ENCODE measurements at places on chromosomes 3 and 15.

GRCh38 chr15:78925076-78925624 lies 19.7 kb downstream of the CTSH start:
- DNase-seq = no peak

GRCh38 chr3:4044619-4045018 lies 245.4 kb downstream of the LRRN1 start:
- DNase-seq = no peak

DNA sequence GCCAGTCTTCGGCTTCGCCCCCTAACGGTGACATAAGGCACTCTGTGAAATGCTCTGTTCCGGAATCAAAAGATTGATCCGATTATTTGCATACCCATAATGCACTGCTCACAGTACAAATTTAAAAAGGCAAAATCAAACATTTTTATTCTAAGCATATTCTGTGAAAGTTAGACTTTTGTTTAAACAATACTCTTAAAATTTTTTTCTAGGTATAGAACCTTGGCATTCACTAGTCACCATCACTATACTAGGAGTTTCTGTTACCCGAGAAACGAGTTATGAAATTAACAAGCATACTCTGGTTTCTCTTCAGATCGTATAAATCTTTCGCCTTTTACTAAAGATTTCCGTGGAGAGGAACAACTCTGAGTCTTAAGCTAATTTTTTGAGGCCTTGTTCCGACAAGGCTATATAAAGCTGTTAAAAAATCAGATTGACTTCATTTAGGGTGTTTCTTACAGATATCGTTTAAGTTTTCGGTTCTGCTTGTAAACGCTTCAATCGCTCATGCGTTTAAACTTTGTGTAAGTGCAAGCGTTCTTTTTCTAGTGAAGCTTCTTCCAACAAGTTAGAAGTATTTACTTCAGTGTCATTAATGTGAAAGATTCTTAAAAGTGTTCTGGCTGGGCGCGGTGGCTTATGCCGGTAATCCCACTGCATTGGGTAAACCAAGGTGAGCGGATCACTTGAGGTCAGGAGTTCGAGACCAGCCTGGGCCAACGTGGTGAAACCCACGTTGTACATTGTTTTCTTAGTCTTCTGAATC lies at the start of gene RNU5B-1:
Gene RNU5B-1, plus strand, starts transcription at position 297 of the 769 bp plus-strand sequence.
- DNase-seq = peak; percentile 79

- DNase-seq = no peak
Measured at GRCh38 chr3:49183873-49184272, 12.5 kb downstream of the KLHDC8B start.

DNA sequence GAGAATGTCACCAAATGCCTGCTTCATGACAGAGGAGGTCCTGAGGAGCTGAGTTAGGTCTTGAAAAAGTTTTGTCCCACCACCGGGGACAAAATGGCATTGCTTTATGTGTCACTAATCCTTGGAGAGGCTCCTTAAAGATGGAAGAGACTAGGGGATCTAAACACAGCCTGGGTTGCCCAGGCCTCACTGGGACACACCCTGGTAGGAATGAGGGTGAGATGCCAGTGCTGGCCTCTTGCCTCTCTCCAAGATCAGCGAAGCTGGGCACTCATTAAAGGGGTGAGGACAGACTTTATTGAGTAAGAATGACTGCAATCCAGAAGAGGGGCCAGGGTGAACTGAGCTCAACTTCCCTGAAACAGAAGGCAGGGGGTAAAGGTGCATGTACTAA lies 58.5 kb upstream of the KLF13 start:
- DNase-seq = no peak

DNA sequence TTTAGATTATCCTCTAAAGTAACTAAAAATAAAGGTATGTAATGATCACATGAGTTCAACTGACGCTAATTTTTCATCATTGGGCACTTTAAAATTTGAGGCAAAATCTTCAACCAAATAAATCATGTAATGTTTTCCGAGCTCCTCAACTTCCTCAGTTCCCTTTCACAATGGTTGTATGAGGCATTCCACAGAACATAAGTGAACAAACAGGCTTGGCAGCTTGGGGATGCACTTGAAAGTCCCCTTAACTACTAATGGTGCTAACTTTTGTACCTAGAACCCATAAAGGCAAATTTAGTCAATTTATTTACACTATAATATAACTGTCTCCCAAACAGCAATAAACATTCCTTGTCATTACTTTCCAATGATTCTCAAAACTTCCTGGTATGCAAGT lies 1137.9 kb downstream of the ROBO2 start:
- no peak for DNase-seq

DNA sequence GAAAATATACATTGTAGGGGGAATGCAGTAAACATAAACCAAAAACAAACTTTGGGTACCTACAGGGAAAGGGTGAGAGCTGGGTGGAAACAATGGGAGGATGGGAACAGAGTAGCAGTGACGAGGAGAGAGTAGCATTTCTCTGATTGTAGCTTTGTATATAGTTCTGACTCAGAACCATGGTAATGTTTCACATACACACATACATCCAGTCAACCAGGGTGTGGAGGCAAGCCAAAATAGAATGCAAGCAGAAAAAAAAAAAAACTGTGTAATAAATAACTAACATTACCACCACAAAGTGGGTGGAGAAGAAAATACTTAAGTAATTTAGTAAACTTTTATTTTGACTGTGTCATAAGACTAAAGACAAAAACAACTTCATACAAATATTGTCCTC lies 27.2 kb downstream of the BCL2A1 start:
- no peak for DNase-seq

- DNase-seq = no peak
Measured at GRCh38 chr3:112379020-112379690, 46.2 kb downstream of the CD200 start.

DNA sequence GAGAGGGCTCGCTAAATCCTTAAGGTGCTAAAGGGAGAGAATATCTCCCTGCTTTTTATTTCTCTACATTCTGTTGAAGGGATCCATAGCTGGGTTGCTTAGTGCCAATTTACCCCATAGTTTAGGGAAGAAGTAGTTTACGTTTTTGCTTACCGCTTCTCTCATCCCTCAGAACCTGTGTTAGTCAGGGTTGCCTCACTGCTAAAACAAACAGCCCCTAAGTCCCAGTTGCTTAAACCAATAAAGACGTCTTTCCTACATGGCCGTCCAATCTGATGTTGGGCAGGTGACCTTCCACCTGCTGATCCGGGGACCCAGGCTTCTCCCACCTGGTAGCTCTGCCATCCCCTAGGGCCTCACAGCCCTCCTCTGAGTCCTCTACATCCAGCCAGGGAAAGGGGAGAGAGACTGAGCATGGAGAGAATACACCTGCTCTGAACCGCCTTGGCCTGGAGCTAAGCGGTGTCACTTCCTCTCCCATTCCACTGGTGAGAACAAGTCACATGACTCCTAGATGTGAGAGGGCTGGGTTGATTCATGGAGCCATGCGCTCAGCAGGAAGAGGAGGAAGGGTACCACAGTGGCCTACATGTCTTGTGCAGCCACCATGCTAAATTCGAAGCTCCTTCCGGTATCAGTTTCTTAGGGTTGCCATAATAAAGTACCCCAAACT lies 26.3 kb downstream of the DNASE1L3 start:
- no peak for DNase-seq

DNA sequence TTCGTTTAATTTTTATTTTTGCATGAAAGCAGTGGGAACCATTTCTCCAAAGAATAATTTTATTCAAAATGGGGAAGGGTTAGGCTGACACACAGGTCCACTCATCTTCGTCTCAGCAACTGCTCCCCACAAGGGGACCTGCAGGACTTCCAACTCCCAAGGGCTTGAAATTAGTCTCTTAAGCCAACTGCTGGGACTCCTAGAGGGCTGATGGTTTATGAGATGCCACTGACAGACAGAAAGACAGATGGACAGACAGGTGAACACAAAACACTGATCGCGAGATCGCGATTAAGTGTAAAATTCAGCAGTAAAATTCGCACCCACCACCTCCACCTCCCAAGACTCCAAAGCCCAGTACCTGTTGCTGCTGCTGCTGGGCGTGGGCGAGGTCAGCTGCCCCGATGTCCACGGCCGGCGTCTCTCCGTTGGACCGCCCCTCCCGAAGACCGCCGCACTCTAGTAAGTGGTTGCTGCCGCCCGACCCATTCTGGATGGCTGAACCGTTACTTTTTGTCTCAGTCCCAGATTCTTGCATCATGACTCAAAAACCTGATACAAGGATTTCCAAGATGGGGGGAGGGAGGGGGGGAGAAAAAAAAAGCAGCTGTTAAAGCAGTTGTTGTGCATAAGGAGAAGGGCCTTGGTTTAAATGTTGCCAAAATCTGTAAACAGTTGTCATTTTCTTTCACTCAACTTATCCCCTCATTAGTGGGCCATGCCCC lies 385.5 kb downstream of the FOXP1 start:
- no peak for DNase-seq

DNA sequence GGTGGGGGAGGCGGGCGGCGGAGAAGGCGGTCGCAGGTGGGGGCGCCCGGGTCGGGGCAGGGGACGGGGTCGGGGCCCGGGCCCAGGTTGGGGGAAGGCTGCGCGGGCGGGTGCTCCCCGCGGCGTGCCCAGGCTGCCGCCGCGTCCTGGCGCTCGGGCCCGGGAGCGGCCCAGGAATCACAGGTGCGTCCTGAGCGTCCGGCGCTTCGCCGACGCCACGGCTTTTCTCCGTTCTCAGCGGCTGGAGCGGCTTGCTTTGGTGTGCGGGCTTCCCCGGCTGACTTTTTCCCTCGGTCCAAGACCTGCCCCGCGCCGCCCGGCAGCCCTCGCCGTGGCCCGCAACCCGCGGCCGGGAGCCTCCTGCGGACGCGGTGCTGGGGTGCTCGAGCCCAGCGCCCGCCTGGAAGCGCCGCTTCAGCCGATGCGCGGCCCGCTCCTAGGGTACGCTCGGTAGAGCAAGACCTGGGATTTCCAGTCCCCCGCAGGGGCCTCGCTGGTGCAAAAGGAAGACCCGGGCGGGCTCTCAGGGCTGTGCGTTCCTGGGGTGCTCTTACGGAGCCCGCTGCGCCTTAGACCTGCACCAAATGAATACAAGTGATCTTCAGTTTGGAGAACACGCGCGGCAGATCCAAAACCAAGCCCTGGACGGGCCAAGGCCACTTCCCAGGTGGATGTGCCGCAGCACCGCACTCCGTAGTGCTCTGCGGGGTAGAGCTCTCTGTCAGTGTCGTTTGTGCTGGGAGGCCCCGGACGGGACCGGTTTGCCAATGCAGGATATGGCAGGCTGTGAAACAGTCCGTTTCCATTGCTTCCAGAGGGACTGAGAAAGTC lies 639 bp downstream of the NIPA1 start:
- peak; percentile 30 for DNase-seq

- no peak for DNase-seq
Measured at GRCh38 chr3:125316949-125317348, 58.2 kb downstream of the ZNF148 start.

All from stimulated activated CD4-positive, alpha-beta T cell treated with anti-CD3 and anti-CD28 coated beads, Interleukin-4, amount 100 ng/mL, for 1 hour (primary cell).